ENCODE measurements at places on chromosomes 7 and 10.

DNA sequence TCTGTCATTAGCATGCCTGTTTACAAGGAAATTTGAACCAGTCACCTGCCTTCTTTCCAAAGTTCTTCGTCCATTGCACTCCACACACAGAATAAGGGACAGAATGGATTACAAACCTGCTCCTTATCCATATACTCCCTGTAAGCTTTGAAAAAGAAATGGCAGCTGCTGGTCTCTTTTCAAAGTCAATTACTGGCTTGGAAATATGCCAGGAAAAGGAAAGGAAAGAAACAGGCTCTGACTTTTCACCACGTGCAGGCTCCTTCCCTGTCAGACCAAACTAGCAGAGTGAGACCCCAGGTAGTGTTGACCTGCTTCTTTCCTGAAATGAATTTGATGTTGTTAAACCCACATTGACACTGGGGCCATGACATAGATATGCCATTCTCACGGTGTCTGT lies 84.5 kb downstream of the LHFPL3 start:
- no peak for DNase-seq

GRCh38 chr10:31490858-31491504 lies 172.0 kb downstream of the ZEB1 start:
- DNase-seq = no peak

DNA sequence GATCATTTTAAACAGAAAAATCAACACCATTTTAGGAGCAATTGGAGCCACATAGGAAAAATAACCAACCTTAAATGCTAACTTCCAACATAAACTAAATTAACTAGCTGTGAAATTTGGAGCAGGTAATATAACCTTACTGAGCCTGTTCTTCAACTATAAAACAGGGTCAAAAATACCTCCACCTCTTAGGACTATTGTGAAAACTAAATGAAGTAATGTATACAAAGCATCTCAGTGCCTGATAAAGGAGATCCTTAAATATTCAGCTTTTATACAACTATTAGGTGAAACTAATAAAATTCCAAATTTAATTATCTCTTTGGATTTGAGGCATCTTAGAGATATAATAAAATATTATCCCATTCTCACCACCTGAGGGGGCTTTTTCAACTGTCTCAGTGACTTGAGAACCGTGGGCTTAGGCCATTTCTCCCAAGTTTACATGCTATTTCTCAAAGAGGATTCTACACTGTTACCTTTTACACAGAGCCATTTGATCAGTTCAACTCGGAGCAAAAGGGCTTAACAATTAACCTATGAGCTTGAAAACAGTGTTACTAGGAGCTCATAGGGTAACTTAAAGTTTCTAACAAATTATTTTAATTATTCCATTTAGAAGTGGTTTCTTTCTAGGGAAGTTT lies 165.0 kb upstream of the ASAH2 start:
- DNase-seq = no peak

DNA sequence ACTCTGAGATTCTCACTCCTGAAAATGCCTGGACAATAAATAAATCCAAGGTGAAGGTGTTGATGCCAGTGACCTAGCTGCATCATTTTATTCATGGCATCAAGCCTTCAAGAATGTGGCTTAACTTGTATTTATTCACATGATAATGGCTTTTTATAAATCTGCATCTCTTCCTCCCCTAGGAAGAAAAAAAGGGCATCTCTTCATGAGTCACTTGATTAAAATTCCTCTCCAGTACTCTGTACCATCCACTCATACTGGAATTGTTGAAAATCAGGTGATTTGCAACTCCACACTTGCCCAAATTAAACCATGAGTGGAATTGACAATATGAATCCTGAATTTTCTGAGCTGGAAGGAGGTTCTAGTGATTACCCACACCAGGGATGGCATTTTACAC lies 30.2 kb downstream of the PTPRE start:
- DNase-seq = no peak

DNA sequence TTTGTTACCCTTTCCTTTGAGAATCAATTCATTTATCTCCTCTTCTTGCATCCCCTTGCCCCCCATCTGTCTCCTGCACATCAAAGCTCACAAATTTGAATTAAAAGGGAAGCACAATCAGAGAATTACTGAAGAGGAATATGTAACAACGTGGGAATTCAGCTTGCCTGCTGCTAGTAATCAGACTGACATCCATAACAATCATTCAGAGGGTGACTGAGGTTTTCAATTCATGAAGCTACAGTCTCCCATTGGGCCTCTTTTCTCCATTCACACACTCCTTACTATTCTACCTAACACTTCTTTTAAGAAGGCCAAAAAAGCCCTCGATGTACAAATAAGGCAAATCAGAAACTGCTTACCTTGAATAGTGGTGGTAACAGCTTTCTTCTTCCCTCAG lies 24.3 kb upstream of the DNA2 start:
- DNase-seq = no peak

DNA sequence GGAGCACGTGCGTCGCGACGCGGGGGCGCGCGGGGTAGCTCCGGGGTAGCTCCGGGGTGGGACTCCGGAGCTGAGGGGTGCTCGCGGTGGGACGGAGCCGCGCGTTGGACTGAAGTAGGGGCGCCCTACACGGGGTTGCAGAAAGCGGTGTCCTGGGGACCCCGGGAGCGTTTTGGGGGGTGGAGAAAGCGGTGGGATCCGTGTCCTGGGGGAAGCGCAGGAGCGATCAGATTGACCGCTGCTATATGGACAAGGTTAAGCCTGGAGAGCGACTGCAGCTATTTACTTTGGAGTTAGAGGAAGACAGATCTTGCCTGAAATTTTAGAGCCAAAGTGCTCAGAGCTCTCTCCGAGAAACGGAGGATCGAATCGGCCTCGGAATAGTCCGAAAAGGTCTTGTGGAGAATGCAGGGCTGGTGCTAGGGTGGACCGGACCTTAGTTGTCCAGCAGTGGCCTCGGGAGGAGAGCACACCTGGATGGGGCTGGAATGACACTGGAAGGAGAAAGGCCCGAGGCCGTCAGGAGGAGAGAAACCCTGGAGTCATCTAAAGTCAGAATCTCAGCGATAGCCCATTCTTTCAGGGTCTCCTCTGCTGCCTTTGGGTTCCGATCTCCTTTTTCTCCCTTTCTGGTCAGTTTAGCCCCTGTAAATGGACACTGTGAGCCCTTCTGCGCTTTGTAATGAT lies 564 bp downstream of the PDSS1 start:
- no peak for DNase-seq

DNA sequence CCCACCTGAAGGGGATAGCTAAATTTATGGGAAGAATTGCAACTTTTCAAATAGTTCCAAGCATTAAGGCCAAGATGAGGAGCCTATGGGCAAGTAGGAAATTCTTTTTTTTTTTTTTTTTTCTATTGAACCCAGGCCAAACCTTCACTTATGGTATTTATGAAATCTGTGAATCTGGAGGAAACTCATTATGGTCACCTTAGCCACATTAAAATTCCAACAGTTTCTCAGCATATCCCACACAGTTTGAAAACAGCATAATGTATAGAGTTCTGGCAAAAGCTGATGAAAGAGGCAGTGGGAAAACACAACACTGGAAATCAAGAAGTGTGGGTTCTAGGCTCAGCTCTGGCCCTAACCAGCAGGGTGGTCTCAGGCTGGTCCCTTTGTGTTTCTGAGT lies 236.9 kb downstream of the PTEN start:
- DNase-seq = no peak

- DNase-seq = peak; percentile 74
Measured at GRCh38 chr10:79322616-79323543, 24.4 kb upstream of the PPIF start.

DNA sequence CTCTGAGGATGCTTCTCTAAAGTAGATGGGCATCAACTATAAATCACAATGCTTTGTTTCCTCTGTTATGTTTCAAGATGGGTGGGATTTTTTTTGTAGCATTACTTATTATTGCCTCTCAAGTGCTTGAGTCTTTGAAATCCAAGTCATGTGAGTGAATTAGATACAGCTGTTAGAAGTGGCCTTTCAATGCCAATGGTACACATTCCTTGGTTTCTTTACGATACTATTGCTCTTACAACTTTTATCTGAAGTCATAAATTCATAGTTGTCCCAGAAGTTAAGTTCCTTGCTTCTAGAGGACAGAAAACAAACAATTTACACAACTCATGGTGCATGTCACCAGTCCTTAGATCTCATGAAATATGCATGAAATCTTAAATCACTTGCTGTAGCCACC lies 15.5 kb downstream of the CFTR start:
- no peak for DNase-seq

GRCh38 chr10:111856631-111857030 lies 326.9 kb downstream of the GPAM start:
- DNase-seq = no peak

DNA sequence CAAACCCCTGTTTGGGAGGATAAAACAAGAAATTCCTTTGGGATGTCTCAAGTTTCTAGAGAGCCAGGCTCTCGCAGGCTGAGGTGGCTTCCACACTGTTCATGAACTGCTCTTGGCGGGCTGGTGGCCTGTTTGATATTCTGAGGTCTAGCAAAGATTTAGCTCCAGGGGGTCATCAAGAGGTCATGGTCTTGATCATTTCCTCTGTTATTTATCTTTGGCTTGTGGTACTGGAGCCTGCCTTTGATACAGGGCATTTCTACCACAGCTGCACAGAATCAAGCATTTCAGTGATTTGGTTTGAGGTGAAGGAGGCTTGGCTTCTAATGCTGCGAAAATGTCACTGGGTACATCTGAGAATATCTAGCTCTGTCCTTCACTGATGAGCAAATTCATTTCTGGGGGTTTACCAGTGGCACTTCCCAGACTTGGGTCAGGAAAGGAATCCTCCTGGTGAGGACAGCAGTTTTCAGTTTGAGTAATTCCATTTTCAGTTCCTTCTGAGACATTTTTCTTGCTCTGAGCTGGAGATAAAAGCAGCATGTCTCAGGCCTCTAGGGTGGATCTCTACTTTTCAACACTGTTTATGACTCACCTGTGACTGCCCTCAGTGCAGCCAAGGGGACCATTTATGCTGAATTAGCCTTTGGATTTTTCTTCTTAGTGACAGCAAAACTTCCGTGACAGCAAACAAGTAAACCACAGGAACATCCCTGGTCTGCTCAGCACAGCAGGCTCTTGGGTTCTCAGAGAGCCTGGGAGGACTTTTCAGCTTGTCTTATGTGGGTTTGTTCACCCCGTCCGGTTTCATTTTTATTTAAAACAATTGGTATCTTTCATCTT lies 312.0 kb downstream of the RNLS start:
- peak; percentile 31 for DNase-seq

DNA sequence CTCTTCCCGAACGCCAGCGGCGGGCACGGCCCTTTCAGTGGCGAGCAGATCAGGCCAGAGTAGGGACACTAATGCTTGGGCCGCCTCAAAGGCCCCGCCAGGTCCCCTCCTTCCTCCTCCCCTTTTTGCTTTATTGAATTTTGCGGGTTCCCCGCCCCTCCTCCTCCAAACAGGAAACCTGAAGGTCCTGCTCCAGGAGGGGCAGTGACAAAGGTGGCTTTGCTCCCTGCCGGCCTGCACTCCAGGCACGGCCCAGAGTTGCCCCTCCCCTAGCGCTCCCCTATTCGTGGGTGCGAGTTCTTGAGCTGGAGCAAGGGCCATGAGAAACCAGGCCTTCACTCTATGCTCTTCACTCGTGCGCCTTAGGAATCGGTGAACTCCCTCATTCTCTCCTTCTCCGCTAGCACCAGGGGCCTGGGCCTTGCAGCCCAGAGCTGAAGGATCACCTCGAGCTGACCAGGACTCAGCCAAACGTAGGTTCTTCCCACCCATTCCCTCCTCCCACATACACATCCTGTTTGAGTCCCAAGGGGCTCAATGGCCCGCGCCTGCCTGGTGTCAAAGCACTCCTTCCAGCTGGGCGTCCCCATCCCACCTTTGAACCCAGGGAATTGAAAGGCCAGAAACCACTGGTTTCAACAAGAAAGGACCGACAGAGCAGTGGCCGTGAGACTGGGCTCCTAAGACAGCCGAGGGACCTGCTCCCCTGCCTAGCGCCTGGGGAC lies 619 bp upstream of the HOXA6 start:
- DNase-seq = no peak

DNA sequence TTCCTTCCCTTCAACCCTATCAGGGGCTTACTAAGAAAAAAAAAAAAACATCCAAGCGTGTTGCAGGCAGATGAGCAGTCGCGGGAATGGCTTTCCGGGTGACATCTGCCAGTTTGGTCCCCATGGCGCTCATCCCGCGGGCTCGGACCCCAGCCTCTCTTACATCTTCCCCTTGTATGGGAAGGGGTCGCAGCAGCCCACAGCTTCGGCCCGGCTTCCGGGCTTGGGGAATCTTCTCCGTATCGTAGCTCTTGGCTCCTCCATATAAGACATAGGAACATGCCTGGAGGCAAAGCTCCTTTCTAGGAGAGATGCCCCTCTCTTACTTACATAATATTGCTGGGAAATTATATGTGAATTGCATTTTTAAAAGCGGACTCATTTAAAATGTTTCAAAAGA lies 99.5 kb downstream of the CUX1 start:
- no peak for DNase-seq

DNA sequence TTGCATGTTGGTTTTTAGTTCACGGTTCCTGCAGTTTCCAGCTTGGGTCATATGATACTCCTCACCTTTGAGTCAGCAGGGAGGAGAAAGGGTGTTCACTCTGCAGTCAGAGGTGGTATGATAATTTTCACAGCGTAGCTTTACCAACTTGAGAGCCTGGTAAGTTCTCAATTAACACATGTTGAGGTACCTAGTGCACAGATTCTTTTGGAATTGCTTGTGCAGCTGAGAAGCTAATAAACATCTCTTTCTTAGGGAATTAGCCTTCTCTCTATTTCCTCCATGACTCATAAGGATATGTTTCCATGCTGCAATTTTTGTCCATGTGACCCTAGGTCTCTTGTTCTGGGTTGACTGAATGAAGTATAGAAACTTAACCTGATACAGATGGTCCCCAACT lies 166.6 kb downstream of the KIF20B start:
- no peak for DNase-seq

GRCh38 chr7:7112868-7113267 lies 69.5 kb upstream of the C1GALT1 start:
- no peak for DNase-seq

- no peak for DNase-seq
Measured at GRCh38 chr10:85642421-85643170, 724.0 kb downstream of the GRID1 start.

DNA sequence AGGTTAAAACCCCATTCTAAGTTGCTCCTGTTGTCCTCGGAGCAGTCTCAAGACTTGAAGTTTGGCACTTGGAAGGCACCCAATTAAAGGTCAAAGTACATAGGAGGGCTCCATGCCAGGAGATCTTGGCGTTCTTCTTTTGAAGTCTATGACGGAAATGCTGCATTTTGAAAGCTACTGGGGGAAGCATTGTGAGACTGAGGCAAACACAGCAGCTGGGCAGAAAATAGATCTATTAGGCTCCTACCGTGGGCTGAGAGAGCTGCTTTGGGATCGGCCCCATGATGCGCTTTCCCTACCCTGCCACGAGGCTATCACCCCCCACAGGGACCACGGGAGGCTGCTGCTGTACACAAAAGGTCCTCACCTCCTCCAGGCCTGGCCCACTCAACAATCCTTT lies 20.0 kb downstream of the KIAA1549 start:
- no peak for DNase-seq

DNA sequence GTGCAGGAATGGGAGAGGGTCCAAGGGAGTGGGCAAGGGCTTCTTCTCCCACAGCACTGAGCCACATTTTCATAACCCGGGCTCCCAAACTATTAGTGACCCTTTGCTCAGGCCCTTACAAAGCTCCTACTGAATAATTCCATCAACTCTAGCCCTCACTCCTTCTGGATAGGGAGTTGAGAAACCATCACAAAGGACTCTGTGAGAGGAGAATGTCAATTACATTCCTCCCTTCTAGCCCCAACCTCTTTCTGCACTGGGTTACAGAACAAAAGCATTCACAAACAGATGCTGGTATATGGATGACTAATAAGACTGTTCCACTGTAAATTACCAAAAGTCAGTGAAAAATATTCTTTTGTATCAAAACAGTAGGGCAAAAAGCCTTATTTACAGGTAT lies 203.7 kb downstream of the SORCS1 start:
- DNase-seq = no peak

Data from activated CD4-positive, alpha-beta T cell treated with anti-CD3 and anti-CD28 coated beads for 4 hours (primary cell).